ENCODE measurements at places on chromosomes 3 and 15. TPM values are rescaled to one million over a fixed set of nuclear protein-coding genes. Genes with fewer than 3 reads are reported as not detected.

CAPN7 gene
- 33.1 TPM for total RNA-seq

ZNF621 gene
- total RNA-seq: 20.7 TPM

ACTC1 gene
- not detected for total RNA-seq

DNA sequence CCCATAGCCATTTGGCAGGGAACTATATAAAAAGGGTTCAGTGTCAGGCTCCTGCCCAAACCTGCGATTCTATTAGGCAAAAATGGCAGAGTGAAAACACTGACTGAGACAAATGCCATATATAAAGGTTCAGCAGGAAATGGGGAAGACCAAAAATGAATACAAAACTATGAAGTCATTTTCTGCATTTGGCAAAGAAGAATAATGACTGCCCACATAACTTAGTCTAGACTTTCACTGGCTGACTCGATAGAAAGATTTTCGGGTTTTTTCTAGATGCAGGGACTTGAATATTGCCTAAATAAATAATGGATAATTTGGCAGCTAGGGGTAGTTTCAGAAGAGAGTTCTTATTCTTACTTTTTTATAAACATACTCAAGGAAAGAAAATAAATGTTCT is 178.0 kb downstream of the TPRG1 start:
- no peak for DNase-seq

- no peak for DNase-seq
Measured at GRCh38 chr3:16840101-16840424, 44.7 kb upstream of the PLCL2 start.

GRCh38 chr15:55695432-55695831 is 47.5 kb downstream of the PRTG start:
- DNase-seq: no peak

- no peak for DNase-seq
Measured at GRCh38 chr15:66004618-66005262, 135.4 kb downstream of the RAB11A start.

- DNase-seq: peak; percentile 54
Measured at GRCh38 chr15:66498501-66499386, 1.2 kb upstream of the SNAPC5 start.

GRCh38 chr3:127723011-127723567 is 50.3 kb downstream of the ABTB1 start:
- no peak for DNase-seq

DNA sequence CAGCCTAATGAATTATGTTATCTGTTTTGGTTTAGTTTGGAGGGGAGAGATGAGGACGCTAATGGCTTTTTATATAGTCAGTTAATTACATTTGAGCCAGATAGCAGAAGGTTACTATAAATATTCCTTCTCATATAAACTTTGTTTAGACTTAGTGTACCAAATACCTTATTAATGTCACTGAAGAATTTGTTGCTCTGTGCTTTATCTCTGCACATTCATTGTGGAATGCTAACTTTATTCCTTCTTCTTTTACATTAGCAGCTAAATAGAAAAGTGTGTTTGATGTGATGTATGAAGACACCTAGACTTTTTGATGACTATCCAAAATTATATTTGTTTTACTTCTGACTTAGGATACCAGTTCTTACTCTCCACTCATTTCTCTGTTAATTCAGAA is 105.2 kb downstream of the EPHA3 start:
- no peak for DNase-seq

All from CD8-positive, alpha-beta memory T cell (primary cell).